Body of pancreas (tissue), 4 donors: ENCODE measurements at places on chromosomes 12 and 14. TPM values are rescaled to one million over a fixed set of nuclear protein-coding genes. Genes with fewer than 3 reads are reported as not detected.

Gene HSPB8
- total RNA-seq: 22.7 TPM

Gene GPR68
- not detected for total RNA-seq

Gene KITLG
- 4.9 TPM for total RNA-seq

Gene SIX6
- total RNA-seq: not detected

Gene ITGB7
- 4.9 TPM for total RNA-seq

Gene CSRP2
- 4.3 TPM for total RNA-seq

Gene COX8C
- not detected for total RNA-seq

- DNase-seq: no peak
Observed at GRCh38 chr12:108805136-108805535, 52.2 kb downstream of the SSH1 start.

DNA sequence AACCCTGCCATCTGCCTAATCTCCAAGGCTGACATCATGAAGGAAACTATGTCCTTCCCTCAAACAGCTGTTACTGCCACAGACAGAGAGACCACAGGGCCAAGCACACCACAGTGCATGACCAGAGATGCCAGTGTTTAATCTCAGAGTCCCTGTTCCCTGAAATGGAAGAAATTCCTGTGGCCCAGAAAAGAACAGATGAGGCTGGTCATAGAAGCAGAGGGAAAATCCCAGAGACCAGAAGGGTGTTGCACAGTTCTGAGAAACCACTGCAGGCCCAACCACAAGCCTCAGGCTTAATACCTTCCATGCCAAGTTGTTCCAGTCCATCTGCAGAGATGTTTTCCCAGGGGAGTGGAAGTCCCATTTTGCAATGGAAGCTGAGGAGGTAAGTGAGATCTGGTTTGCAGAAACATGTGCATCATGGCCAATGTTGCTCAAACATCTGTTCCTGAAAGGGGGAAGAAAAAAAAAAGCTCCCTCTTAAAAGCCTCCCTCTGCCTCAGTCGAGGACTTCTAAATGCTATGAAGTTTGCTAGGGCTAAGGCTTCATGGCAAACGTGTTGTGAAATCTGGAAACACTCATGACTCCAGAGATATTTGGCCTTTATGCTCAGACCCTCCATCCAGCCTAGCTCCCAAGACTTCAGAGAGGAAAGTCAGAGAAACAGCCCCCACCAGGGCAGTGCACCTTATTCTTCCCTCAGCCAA, 98.6 kb downstream of the SCARB1 start:
- no peak for DNase-seq

- no peak for DNase-seq
Observed at GRCh38 chr14:85002846-85003245, 527.1 kb upstream of the FLRT2 start.

DNA sequence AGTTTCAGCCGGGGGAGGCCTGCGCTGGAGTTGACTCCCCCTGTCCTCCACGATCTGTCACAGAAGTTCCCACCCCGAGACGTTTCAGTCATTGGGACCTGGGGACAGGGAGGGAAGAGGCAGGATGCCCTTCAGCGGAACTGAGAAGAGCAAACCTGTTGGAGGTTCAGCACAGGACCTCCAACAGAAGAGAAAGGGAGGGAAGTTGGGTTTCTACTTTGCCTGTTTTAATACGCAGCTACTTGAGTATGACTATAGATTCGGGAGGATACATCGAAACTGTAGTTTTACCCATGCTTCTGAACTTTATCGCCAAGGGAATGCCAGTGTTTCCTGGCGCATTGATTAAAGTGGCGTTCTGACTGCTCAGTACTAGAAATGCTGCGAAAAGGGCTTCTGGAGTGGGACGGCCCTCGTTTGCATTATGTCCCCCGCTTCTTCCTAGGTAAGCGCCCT, 2.3 kb upstream of the DUSP6 start:
- DNase-seq: no peak

- peak; percentile 28 for DNase-seq
Observed at GRCh38 chr12:95446506-95446900, 27.4 kb upstream of the METAP2 start.

GRCh38 chr14:69355607-69356281, 42.4 kb downstream of the ERH start:
- no peak for DNase-seq

- no peak for DNase-seq
Observed at GRCh38 chr12:132422381-132423043, 67.4 kb upstream of the FBRSL1 start.

DNA sequence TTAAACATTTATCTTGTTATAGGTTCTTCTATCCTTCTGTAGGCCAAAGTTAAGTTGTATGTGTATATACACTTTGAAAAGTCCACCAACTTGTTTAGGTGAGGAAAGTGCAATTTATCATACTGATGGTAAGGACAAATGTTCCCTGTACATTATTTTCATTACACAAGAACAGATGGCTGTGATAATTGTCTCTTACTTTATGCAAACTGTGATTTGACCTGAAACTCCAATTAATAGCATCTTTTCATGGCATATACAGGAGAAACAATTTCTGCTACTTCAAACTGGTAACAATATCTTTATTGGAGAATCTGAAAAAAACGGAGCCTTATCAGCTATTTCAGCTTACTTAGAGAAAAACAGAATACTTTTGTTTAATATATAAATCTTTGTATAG, 5.6 kb downstream of the TRIM9 start:
- no peak for DNase-seq

- no peak for DNase-seq
Observed at GRCh38 chr12:90979951-90980350, 24.8 kb downstream of the EPYC start.

GRCh38 chr12:46493150-46493833, 120.7 kb upstream of the SLC38A2 start:
- no peak for DNase-seq

DNA sequence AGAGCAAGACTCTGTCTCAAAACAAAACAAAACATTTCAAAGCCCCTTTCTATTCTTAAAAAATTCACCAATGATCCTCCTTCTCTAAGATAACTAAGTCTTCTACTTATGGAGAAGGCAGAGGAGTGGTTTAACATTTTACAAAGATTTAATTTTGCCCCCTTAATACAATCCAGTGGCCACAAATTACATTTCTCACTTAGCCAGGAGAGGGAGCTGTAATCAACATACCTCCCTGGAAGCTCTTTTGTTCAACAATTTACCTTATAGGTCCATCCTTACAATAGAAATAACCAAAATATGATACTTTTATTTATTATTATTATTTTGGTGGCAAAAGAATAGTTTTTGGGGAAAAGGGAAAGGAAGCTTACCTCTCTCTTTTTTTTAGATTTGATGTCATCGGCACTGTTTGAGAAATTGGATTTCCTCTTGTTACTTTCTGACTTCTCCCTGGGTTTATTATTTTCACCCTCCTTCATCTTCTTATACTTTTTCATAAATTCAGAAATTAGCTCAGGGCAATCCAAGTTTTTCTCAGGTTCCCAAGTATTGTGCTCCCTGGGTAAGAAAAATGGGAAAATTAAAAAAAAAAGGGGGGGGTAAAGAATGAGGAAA, 28.1 kb downstream of the CBX5 start:
- no peak for DNase-seq

DNA sequence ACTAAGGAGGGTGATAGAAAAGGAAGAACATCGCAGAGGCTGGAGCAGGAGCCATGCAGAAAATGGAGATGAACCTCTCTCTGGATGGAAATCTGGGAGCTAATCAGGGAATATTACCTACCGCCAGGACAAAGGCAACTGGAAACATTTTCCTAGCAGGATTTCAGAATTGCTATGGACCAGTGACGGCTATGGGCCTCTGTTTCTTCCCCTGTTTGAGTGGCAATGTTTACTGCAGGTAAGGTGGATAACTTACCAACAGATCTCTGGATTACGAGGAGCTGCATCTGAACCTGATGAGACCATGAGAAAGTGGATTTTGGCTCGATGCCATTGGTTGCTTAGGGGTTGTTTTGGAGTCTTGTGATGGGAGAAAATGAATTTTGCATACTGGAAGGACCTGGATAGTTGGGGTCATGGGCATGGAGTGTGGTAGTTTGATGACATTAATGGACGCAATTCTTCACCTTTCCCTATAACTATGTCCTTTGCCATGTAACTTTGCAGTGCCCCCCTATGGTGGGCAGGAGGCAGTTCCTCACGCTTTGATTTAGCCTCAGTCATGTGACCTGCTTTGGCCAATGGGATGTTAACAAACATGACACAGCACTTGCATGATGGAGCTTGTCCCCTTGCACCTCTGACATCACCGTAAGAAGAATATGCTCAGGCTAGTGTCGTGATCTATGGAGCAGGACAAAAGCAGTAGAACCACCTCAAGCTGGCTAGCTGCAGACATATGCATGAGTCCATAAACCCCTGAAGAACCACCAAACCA, 51.1 kb downstream of the CALM1 start:
- no peak for DNase-seq

DNA sequence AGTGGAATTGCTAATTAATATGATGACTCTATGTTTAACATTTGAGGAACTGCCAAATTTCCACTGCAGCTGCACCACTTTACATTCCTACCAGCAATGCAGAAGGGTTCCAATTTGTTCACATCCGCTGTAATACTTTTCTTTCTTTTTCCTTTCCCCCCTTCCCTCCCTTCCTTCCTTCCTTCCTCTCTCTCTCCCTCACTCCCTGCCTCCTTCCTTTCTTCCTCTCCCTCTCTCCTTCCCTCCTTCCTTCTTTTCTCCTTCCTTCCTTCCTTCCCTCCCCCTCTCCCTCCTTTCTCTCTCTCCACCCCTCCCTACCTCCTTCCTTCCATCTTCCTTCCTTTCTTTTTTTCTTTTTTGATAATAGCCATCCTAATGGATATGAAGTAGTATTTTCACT, 3.2 kb upstream of the PFKM start:
- no peak for DNase-seq

DNA sequence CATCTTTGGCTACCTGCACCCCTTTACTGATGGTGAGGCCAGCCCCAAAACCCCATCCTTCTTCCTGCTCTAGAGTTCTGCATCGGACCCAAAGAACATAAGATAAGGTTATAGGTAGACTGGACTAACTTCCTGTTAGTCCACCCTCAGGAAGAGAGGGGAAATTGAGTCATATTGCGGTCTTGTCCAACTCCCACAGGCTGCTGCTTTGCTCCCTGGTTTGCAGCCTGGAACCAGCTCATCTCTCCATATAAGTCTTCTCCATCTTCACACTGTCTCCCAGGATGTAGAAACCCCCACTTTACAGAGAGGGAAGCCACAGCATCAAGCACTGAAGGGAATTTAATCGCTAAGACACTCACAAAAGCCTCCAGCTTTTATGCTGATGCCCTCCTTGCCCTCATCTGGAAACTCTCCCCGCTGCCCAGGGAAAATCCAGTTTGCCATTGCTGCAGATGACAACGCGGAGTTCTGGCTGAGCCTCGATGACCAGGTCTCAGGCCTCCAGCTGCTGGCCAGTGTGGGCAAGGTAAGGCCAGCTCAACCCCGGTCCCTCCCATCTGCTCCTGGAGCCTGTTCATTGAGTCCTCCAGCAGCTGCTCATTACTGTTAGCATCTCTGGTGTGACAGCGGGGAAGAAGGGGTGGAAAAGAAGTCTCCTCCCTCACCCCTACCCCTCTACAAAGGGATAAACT, 85.3 kb downstream of the B4GALNT3 start:
- DNase-seq: no peak

- no peak for DNase-seq
Observed at GRCh38 chr12:17416748-17417147, 673.2 kb downstream of the RERGL start.

- DNase-seq: no peak
Observed at GRCh38 chr14:58787592-58787991, 149.8 kb downstream of the DACT1 start.

- no peak for DNase-seq
Observed at GRCh38 chr12:1474041-1474573, 120.3 kb downstream of the FBXL14 start.

DNA sequence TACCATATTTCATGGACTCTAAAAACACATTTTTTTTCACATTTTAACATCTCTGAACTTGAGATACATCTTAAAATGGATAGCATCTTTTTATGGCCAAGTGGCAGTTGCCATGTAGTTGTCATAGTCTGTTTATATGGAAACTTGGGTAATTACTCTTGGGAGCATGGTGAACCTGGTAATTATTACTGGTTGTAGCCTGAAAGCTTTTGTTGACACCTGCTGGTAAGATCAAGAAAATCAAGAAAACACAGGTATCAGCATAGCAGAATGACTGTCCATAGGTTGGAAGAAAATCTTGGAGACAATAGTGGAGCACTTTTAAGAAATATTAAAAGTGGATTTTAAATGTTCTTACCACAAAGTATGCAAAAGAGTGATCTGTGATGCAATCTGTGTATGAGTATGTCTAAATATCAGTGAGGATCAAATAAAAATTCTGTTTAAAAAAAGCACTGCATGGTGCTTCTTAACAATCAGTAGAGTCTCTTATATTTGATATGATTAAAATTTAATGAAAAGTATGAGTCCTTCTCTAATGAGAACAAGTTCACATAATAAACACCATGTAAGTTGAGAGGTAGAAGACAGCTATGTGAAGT, 44.2 kb downstream of the TTC8 start:
- DNase-seq: no peak

GRCh38 chr12:92432724-92433441, 269.9 kb upstream of the PLEKHG7 start:
- DNase-seq: no peak

GRCh38 chr12:49298160-49298559, 3.2 kb downstream of the PRPH start:
- no peak for DNase-seq

DNA sequence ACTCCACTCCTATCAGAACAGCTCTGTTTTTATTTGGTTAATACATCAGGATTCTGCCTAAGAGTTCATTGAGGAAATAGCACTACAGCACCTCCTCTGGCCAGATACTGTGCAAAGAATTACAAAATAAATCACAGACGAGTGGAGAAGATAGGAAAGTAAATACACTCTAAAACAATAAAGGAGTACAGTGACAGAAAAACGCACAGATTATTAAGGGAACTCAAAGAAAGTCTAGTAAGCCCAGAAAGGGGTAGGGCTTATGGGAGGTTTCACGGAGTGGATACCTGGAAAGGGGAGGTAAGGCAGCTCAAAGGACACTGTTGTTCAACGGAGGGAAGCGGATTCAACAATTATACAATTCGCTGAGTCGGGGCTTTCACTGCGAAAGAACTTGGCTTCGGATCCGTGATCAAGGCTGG, 5.5 kb downstream of the OR10AD1 start:
- no peak for DNase-seq

GRCh38 chr14:69038455-69039287, 59.6 kb upstream of the ACTN1 start:
- no peak for DNase-seq

DNA sequence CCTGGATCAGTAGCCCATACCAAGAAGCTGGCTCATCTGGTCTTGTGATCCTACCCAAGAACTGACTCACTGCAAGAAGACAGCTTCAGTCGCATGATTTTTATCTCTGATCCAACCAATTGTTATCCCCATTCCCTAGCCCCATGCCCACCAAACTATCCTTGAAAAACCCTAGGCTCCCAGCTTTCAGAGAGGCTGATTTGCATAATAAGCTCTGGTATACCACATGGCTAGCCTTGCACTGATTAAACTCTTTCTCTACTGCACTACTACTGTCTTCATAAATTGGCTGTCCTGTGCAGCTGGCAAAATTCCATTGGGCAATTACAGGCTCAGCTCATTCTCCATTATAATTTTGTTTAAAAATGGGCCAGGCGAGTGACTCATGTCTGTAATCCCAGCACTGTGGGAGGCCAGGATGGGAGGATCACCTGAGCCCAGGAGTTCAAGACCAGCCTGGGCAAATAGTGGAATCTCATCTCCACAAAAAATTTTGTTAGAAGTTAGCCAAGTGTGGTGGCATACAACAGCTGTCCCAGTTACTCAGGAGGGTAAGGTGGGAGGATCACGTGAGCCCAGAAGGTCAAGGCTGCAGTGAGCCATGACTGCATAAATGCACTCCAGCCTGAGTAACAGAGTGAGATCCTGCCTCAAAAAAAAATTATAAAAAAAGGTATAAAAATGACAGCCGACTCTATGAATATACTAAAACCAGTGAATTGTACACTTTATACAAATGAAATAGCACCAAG, 76.7 kb upstream of the EIF5 start:
- DNase-seq: no peak
